ENCODE measurements at places on chromosomes 2 and 18.

GRCh38 chr2:69965756-69966445 lies 4.5 kb upstream of the ASPRV1 start:
- DNase-seq = no peak

GRCh38 chr18:51066273-51066672 lies 36.3 kb downstream of the SMAD4 start:
- no peak for DNase-seq

- DNase-seq = peak; percentile 34
Measured at GRCh38 chr2:158894078-158894477, 74.4 kb upstream of the TANC1 start.

GRCh38 chr2:121633463-121633862 lies 15.8 kb downstream of the CLASP1 start:
- DNase-seq = no peak

GRCh38 chr2:41910126-41910525 lies 137.7 kb upstream of the PKDCC start:
- no peak for DNase-seq

DNA sequence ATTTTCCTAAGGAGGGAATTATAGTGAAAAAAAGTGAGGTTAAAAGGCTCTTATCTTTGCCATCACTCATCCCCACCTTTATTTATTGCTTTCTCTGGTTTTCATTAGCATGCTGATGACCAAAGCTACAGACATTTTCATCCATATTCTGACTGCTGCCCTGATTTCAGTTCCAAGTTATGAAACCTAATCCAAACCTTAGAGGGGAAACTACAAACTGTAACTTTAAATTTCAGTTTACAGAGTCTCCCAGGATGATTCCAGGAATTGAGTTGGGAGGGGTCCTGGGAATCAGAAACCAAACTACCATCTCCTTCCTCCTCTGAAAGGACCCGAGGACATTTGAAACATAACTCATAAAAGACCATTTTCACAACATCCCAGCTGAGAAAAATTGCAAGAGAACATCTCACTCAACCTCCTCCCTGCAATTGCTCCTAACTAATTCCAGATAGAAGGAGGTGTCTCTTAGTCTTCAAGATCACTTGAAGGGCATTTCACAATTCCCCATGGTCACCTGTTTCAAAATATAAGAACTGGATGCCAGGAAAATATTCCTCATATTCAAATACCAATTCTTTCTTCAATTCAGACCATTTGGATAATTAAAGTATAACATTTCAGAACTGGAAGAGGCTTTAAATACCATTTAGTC lies 520.6 kb downstream of the TNS1 start:
- no peak for DNase-seq

DNA sequence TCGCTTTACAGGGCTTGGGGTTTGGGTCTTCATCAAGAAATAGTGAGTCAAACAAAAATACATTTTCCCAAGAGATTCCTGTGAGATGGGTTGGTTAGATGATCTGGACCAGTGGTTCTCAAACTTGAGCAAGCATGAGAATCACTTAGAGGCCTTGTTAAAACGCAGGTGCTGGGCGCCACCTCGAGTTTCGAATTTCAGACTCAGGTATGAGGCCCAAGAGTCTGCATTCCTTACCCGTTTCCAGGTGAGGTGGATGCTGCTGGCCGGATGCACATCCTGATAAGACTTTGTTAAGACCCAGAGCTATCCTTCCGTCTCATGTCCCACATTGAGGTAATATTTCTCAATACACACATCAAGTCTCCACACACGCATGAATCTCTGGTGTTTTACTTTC lies 707.8 kb upstream of the SALL3 start:
- DNase-seq = no peak

GRCh38 chr2:105731511-105731910 lies 13.2 kb upstream of the NCK2 start:
- no peak for DNase-seq

DNA sequence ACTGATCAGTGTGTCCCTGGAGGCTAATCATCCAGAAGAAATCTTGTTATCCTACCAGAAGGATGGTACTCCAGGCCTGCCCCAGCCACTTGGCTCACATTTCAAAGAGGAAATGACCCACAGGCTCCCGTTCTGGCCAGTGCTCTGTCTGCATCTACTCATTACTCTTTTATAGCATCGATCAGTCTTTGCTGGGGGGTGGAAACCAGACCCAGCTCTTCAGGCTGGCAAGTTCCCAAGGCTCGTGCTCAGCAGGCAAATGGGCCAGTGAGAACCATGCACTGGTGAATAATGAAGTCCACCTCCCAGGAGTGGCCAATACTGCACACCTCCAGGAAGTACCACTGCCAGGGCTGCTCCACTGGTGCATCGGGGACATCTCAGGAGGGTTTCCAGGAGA lies 38.8 kb downstream of the DNER start:
- DNase-seq = no peak

DNA sequence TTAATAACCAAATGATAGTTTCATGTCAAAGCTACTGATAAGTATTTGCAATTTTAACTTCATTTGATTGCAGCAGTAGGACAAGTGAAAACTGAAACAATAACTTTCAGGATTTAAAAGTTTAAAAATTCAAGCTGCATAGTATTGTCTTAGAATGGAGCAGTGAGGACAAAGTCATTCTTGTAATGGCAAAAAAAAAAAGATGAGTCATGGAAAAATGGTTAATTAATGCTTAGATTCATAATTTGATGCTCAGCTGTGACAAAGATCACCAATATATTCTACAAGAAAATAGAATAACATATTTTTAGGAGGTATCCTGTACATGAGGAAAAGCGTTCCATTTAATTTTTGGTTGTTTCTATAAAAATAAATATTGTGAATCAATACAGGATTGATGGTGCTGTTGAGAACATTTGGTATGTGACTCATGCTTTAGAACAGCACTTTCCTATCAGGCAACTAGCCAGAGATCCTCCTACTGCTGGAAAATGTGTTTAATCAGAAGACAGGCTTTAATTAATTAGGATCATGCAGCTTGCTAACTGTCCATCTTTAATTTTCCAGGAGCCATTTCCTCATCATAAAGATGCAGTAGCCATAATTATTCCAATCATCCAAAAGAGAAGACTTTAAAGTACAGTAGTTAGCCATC lies 239.0 kb upstream of the MMADHC start:
- peak; percentile 28 for DNase-seq

DNA sequence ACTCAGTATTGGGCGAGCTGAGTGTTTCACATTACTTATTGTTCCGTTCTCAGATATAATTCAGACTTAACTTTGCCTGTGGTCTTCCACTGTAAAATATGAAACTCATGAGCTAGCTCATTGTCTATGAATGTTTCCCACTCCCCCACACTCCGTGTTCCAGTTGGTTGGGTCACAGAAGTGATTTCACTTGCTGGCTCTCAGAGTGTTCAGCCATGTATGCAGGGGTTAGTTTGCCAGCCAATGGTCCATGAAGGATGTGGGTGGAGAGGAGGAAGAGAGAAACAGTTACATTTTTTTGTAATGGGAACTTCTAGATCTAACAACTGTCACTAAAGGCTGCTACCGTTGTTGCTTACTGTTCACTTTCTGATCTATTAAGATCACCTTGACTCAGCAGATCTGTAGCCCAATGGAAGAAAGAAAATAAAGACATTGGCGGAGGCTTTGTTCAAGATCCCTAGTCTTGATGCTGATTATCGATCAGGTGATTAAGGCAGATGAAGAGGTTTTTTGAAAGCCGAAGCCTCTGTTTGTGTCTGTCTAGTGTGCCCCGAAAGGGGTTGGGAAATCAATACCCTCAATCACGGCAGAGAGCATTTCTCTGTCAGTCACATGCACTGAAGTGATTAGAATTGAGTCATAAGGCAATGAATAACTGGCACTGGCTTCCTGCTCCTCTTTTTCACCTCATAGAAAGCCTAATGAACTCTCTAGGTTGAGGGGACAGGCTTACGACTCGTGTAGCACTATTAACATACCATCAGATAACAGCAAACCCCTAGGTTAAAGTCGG lies 279.7 kb upstream of the FIGN start:
- DNase-seq = no peak

- no peak for DNase-seq
Measured at GRCh38 chr18:500632-501405, at the start of gene COLEC12. TSS of gene COLEC12 (minus strand) at chr18:500701. CDS start at chr18:500514, 187 bp downstream.

- DNase-seq = no peak
Measured at GRCh38 chr2:240302933-240303595, 132.4 kb upstream of the GPC1 start.

DNA sequence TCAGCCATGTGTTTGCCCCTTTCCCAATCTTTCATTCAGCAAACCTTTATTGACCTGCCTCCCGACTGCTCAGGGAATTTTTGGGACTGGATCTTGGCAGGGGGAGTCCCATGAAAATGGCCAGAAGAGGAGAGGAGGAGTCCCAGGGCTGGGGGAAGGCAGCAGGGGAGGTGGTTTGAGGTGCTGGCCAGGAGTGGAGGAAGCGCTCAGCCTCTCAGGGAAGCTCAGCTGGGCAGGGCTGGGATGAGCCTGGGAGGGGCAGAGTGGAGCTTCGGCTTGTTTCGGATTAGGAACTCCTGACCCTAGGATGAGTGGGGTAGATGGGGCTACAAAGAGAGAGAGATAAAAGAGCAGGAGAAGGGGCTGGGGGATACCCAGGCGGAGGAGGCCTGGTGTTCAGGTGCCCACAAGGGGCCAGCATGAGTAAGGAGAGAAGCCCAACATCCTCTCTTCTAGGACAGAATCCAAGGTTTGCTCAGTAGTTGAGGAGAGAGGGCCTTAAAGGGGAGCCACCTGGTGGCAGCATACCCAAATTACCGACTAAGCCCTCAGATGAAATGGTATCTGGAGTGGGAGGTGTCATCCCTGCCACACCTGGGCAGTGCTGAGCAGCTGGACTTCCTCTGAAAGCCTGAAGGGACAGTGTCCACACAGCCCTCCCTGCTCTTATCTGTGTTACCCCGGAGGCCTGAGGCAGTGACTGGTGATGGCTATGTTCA lies 91.1 kb downstream of the INHBB start:
- peak; percentile 37 for DNase-seq
